SJSA1 (cell line): ENCODE measurements at places on chromosomes 5 and 9. TPM values are rescaled to one million over a fixed set of nuclear protein-coding genes. Genes with fewer than 3 reads are reported as not detected.
A peak's percentile ranks its signal among the peaks of the same experiment; 100 is the strongest.

Gene INSL4
- total RNA-seq = 0.81 TPM in 1 of 2 replicates, not detected in the other

- H3K27ac ChIP-seq = no peak overlapping the region
- H3K36me3 ChIP-seq = no peaks in the 10 kb centered on the region
- H3K4me3 ChIP-seq = no peak overlapping the region
- no peak for DNase-seq
Observed at GRCh38 chr5:92177926-92178487, 794.9 kb upstream of the ARRDC3 start.

Gene PCDHB15
- 0.74 and 1.0 TPM in 2 replicates for total RNA-seq

Gene CDH9
- not detected in 2 replicates for total RNA-seq

Gene CLPTM1L
- 241 and 247 TPM in 2 replicates for total RNA-seq

Gene ANGPTL2
- total RNA-seq = 3.3 and 3.8 TPM in 2 replicates

Gene GPR150
- total RNA-seq = 0.18 TPM in 1 of 2 replicates, not detected in the other

- H3K36me3 ChIP-seq = no peaks in the 10 kb centered on the region
- DNase-seq = no peak
- H3K4me3 ChIP-seq = no peak overlapping the region
Observed at GRCh38 chr9:69542942-69543704, 129.0 kb downstream of the APBA1 start.

DNA sequence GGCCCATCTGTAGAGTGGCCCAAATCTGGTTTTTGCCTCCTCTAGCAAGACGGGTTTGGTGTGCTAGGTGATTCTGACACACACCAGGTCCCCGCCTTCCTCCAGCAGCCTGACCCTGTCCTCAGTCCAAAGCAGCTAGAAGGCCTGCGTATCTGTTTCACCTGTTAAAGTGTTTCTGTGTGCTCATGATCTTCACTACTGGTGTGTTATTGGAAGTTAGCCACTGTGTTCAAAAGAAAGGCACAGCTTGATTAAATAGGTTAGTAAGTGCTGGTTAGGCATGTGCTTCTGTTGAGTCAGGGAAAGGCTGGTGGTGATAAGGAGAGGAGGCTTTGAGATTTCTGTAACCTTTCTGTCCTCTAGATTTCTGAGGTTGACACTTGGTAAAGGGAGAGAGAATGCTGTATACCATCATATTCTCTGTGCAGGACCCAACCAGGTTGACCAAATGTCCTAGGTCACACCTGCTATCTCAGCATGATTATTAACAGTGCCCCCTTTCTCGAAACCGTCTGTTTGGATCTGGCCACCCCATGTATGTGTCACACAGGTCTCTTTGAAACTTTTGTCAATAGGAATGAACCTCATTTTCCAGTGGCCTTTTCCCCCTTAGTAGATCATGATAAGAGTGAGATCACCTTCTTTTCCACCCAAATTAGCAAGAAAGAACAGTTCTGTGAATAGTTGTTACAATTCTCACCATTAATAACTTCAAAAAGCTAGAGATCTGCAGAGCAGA is 58.8 kb downstream of the ARHGAP26 start:
- no peak for DNase-seq
- H3K36me3 ChIP-seq = no peaks in the 10 kb centered on the region
- H3K4me1 ChIP-seq = peaks cover 86% of the 10 kb centered on the region
- H3K27me3 ChIP-seq = no peaks in the 10 kb centered on the region
- H3K27ac ChIP-seq = peak overlapping the region; percentile 38; the same call in 1 of the 2 replicates

Gene ELOVL7
- 0.05 TPM in 1 of 2 replicates, not detected in the other for total RNA-seq

DNA sequence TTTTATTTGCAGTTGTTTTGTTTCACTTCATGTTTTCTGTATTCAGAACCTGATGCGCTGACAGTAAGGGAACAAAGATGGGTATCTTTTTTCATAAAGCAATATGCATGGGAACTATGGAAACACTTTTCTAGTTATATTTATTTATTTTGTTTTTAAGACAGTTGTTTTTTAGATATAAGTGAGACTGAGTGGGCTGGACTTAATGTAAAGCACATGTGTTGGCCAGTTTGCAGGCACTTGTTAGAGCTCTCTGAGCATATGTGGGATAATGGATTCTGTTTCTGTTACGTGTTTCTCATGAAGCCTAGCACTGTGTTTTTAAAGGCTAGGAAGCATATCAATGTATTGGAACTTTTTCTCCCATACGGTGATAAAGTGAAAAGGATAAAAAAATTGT is 164.1 kb downstream of the PRR16 start:
- no peak overlapping the region for H3K27ac ChIP-seq
- H3K4me3 ChIP-seq = no peak overlapping the region
- H3K27me3 ChIP-seq = no peaks in the 10 kb centered on the region
- H3K4me1 ChIP-seq = peaks cover 8% of the 10 kb centered on the region
- DNase-seq = no peak

Gene SCGB3A2
- total RNA-seq = not detected in 2 replicates

GRCh38 chr9:37937366-37937765 is 33.4 kb upstream of the SLC25A51 start:
- no peak for DNase-seq
- H3K4me1 ChIP-seq = peaks cover 52% of the 10 kb centered on the region
- H3K27ac ChIP-seq = peak overlapping the region; percentile 74
- H3K36me3 ChIP-seq = peaks cover 25% of the 10 kb centered on the region
- H3K27me3 ChIP-seq = no peaks in the 10 kb centered on the region
- no peak overlapping the region for H3K4me3 ChIP-seq

- H3K4me3 ChIP-seq = no peak overlapping the region
- H3K27me3 ChIP-seq = no peaks in the 10 kb centered on the region
- peak; percentile 72 for DNase-seq
- peaks cover 34% of the 10 kb centered on the region for H3K4me1 ChIP-seq
- H3K36me3 ChIP-seq = no peaks in the 10 kb centered on the region
- no peak overlapping the region; the same call in 1 of the 2 replicates for H3K27ac ChIP-seq
Observed at GRCh38 chr9:4301971-4302427, 2.1 kb upstream of the GLIS3 start.

DNA sequence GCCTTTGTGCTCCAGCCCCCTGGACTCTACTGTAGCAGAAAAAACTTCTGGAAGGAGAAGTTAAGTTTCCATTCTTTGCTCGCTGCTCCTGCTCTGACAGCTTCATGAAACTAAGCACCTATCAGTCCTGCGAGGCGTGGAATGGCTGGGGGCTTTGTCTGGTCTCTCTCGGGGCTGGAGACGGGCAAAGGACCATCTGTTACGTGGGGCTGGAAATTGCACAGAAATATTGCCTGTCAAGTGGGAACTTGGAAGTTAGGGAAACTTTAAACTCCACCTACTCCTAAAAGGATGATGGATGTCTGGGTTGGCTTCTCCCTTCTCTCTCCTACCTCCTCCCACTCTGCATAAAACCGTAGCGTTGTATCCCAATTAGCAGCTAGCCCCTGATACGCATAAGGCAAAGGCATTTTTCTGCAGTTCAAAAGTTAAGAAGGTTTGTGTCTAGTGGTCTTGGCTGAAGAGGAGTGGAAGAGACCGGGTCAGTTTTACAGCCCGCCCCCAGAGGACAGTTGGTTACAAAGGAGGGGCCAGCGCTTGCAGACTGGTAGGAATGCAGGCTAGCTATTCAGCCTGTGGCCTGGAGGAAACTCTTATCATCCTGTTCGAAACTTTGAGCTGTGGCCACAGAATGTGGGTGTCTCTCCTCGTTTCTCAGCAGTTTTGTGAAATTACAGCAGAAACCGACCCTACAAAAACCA is 1.3 kb downstream of the FBXL7 start:
- H3K4me1 ChIP-seq = peaks cover 45% of the 10 kb centered on the region
- H3K27ac ChIP-seq = peak overlapping the region; percentile 69
- DNase-seq = peak; percentile 87

- H3K4me3 ChIP-seq = no peak overlapping the region
- no peaks in the 10 kb centered on the region for H3K27me3 ChIP-seq
- H3K4me1 ChIP-seq = no peaks in the 10 kb centered on the region
- no peak for DNase-seq
- H3K27ac ChIP-seq = no peak overlapping the region
- no peaks in the 10 kb centered on the region for H3K36me3 ChIP-seq
Observed at GRCh38 chr9:96202971-96203780, 98.8 kb downstream of the HSD17B3 start.

- no peak for DNase-seq
- peaks cover 8% of the 10 kb centered on the region for H3K4me1 ChIP-seq
- no peaks in the 10 kb centered on the region for H3K36me3 ChIP-seq
- H3K4me3 ChIP-seq = no peak overlapping the region
- no peak overlapping the region for H3K27ac ChIP-seq
Observed at GRCh38 chr9:131258698-131259431, 17.4 kb downstream of the FAM78A start.

DNA sequence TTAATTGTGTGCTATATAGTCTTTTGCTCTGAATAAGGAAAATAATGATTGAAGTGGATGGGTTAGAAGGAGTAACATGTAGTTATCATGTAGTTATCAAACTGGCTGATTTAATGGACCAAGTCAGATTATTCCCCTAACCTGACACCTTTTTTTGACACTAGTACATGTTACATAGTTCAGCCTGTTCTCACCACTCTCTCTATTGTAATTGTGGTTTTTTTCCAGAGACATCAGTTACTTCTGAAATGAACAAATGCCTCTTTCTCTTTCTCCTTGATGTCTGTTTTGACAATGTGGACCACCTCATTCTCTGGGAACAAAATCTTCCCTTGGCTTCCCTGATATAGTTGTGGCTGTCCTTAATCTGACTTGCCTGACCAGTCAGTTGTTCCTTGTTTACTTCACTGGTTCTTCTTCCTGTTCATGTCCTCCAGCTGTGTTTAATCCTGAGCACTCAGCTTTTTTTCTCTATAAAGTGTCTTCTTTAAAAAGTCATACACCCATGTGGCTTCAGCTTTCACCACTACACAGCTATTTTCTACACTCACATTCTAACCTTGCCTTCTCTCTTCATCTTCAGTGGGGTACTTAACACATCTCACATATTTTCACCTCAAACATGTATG is 243.4 kb downstream of the ARRDC3 start:
- no peaks in the 10 kb centered on the region for H3K36me3 ChIP-seq
- no peaks in the 10 kb centered on the region for H3K27me3 ChIP-seq
- H3K4me3 ChIP-seq = no peak overlapping the region
- no peak overlapping the region for H3K27ac ChIP-seq
- peaks cover 2% of the 10 kb centered on the region for H3K4me1 ChIP-seq

DNA sequence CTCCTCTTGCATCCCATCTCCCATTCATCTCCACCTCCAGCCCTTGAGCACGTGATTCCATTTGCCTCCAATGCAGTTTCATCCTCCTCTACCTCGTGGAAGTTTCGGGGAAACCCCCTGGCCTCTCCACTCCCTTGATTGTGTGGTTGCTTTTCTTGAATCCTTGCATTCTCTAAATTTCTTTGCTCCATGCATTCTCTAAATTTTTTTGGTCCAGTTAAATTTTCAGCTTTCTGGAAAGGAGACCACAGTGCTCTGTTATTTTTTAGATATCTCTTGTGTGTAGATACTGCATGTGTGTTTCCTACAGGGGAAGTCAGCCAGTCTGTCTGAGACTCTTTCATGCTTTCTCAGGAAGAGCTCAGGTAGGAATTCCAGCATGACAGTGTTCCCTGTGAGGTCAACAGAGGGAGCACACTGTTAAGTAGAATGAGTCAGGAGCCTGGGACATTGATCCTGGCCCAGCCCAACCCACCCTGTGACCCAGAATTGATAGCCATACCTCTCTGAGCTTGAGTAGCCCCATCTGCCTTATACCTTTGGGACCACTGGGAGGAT is 52.8 kb downstream of the AMBP start:
- H3K4me1 ChIP-seq = no peaks in the 10 kb centered on the region
- peak; percentile 22 for DNase-seq
- no peak overlapping the region for H3K4me3 ChIP-seq
- H3K27ac ChIP-seq = no peak overlapping the region

GRCh38 chr9:113631137-113631765 is 167.7 kb downstream of the RGS3 start:
- H3K27ac ChIP-seq = no peak overlapping the region
- no peak for DNase-seq
- H3K4me3 ChIP-seq = no peak overlapping the region
- no peaks in the 10 kb centered on the region for H3K36me3 ChIP-seq
- H3K27me3 ChIP-seq = no peaks in the 10 kb centered on the region
- peaks cover 34% of the 10 kb centered on the region for H3K4me1 ChIP-seq

DNA sequence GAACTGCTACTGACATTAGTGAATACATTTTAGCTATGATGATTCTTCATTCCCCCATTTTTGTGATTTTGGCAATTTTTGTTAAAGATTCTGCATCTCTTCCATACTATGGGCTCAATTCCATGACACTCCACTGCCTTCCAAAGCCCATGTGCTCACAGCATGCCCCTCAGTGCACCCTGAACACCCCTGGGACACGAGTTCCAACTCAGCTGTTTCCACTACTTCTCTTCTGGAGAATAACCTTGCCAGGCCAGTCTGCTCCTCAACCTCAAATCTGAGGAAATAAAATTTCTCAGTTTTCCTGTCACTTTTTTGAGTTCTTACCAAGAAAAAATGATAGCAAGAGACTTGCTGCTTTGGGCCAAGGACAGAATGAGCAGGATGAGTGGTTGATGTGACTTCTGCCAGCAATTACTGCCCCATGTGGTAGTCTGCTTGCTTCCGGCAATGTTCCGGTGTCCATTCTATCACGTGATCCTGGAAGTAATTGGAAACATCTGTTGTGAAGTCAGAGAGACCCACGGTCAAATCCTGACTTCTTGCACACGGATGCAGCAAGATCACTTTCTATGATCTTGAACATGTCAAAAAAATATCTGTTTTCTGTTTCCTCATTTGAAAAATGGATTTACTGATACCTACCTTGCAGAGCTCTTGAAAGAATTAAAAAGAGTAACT is 58.3 kb downstream of the EGFLAM start:
- H3K4me1 ChIP-seq = no peaks in the 10 kb centered on the region; the same call in 1 of the 2 replicates
- H3K36me3 ChIP-seq = no peaks in the 10 kb centered on the region
- no peaks in the 10 kb centered on the region for H3K27me3 ChIP-seq
- H3K27ac ChIP-seq = no peak overlapping the region
- H3K4me3 ChIP-seq = no peak overlapping the region

DNA sequence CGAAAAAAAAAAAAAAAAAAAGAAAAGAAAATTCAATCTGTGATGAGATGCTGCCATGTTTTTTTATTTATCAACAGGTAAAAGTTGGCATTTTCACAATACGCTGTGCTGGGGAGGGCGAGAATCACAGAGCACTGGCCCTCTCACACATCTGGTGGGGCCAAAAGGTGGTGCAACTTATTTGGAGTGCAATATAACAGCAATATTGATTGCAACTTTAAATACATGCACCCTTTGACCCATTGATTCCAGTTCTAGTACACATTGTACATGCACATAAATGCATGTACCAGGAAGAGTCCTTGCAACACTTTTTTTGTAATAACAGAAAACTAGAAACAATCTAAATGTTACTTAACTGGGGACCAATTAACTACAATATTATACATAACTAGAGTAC is 159.1 kb downstream of the DAB2IP start:
- H3K4me1 ChIP-seq = no peaks in the 10 kb centered on the region
- H3K27me3 ChIP-seq = no peaks in the 10 kb centered on the region
- no peak for DNase-seq
- H3K4me3 ChIP-seq = no peak overlapping the region
- H3K36me3 ChIP-seq = no peaks in the 10 kb centered on the region

GRCh38 chr9:97547098-97547829 is 45.8 kb downstream of the TMOD1 start:
- no peak overlapping the region for H3K4me3 ChIP-seq
- no peak for DNase-seq
- H3K4me1 ChIP-seq = no peaks in the 10 kb centered on the region
- H3K27me3 ChIP-seq = no peaks in the 10 kb centered on the region
- no peaks in the 10 kb centered on the region for H3K36me3 ChIP-seq

DNA sequence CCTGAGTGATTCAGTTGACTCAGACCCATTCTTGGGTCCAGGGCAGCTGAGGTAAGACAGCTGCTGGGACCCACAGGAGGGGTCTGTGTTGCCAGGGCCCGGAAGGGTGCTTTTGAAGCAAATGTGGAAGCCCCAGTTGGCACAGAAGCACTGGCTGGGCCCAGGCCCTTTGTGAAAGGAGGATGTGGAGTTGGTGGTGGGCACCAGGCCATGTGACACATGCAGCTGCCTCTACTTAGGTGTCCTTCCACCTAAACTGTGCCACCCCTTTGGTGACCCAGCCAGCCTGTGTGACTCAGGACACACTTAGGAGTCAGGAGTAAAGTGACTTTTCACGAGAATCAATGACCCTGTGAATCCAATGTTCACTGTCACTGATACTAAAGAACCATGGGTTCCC is 114.3 kb upstream of the SLC25A48 start:
- no peaks in the 10 kb centered on the region for H3K27me3 ChIP-seq
- no peak for DNase-seq
- peaks cover 34% of the 10 kb centered on the region for H3K4me1 ChIP-seq
